ENCODE measurements at places on chromosomes 12 and 14.

DNA sequence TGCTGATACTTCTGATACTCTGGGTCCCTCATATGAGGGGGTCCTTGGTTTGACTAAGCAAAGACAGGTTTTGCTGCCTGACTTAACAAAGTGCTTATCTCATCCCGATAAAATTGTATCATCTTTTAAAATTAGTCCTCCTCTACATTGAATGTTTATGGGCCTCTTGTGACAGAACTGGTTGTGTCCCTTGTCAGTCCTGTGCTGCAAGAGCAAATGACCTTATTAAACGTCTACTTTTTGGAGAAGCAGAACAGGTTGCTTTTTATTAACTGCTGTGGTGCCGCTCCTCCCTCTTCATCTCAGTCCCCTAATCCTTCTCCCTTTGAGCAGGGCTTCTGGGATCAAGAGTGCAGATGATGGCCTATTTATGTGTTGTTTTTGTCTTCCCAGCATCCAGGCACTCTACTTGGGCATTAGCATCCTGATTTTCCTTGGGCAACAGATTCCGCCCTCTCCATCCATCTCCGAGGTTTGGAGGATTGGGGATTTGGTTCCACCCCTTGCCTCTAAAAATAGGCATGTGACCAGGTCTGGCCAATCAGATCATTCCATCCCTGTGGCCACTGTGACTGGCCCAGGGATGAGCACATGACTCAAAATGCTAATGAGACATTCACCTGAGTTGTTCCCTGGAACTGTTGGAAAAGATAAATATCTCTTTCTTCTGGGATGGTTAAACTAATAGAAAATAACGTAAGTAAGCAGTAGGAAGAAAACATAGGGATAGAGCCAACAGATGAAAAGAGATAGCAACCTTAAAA is 2.9 kb upstream of the DENR start:
- DNase-seq, result no peak

DNA sequence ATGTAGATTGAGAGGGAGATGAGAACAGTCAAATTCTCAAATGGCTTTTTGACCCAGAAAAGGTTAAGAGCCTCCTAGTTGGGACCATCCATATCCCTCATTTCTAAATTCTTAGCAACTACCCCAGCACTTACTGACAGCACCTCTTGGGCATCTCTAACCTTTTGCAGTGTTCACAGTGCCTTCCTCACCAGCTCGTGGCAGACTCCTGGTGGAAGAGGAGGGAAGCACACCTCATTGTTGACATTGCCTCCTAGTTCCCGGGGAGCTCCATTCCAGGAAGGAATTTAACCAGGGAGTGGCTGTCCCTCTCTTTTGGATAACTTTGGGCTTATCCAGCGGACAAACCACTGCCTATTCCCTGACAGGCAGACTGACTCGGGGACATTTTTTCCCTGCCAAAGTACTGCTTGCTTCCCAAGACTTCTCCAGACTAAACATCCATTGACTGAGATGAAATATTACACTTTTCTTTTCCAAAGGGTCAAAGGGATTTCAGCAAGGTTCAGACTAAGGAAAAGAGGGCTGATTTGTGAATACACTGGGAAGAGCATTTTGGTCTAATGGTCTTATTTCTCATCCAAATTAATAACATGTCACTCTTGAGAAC is 9.0 kb upstream of the OR6J1 start:
- peak; percentile 90 for DNase-seq

DNA sequence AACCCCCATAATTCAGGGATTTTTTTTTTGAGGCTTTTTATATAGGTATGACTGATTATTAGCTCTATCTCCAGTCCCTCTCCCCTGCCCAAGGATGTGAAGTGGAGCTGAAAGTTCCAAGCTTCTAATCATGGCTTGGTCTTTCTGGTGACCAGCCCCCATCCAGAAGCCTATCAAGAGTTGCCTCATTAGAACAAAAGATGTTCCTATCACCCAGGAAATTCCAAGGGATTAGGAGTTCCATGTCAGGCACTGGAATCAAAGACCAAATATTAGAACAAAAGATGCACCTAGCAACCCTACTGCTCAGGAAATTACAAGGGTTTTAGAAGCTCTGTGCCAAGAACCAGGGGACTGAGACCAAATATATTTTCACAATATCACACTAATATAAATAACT is 29.9 kb downstream of the LRP6 start:
- DNase-seq, result no peak

DNA sequence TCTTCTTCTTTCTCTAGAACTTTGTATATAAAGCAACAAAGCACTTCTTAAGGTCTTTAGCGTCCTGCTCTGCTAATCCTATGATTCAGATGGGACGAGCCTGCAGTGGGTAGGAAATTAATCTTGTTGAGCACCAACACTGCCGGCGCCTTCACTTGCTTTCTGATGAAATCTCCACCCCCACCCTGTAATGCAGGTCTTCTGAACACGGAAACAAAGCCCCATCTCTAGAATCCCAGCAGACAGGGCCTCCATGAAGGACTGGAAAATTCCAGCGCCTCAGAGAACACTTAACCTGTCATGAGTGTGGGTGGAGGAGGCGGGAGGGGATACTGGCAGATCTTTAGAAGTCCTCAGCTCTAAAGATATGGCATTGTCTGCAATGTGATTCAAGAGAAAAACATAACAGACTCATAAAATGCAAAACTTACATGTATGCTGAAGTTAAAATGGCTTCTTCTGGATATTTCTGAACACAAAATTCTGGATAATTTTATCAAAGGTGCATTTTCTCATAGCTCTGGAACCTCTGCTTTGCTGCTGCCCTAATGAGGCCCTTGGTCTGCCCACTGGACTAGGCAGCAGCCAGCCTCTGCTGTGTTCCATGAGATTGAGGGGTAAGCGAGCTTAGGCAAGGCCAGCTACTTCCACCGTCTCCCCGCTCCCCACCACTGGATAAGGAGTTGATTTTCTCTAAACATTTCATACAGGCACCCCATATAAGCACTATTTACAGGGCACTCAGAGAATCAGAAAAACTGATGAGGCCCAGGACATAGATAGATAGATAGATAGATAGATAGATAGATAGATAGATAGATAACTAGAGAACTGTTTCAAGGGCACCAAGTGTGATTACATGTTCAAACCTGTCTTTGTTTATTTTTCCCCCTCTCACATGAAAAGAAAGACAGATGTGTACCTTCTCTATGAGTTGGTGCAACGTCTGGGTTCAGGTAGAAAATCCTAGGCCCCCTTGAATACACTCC is 43.1 kb downstream of the ZFP36L1 start:
- no peak for DNase-seq

DNA sequence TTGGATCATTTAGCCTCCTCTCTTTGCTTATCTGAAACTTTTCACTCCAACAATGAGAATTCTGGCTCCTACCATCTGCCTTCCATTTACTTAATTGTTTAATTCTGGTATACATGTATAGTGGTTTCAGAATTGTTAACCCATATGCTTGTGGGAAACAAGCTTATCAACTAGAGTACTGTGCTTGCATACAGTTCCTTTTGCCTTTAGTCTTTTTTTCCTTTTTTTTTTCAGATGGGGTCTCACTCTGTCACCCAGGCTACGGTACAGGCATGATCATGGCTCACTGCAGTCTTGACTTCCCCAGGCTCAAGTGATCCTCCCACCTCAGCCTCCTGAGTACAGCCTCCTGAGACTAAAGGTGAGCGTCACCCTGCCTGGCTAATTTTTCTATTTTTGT is 153.8 kb upstream of the LHX5 start:
- DNase-seq, result no peak

GRCh38 chr12:1346126-1346525 is 248.3 kb downstream of the FBXL14 start:
- peak; percentile 64 for DNase-seq

DNA sequence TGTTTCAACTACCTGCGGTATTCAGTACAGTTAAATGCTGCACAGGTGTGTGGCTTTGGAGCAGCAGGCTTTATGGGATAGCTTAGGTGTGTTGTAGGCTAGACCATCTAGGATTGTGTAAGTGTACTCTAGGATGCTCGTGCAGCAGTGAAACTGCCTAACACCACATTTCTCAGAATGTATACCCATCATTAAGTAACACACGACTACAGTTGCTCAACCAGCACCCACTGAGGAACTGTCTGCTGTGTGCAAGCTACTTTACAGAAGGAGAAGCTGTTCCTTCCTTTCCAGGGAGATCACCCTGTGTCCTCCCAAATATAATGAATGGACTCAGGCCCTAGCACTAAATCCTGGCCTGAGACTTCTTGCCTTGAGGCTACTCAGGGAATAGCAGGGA is 94.8 kb downstream of the SLC24A4 start:
- DNase-seq, result no peak

DNA sequence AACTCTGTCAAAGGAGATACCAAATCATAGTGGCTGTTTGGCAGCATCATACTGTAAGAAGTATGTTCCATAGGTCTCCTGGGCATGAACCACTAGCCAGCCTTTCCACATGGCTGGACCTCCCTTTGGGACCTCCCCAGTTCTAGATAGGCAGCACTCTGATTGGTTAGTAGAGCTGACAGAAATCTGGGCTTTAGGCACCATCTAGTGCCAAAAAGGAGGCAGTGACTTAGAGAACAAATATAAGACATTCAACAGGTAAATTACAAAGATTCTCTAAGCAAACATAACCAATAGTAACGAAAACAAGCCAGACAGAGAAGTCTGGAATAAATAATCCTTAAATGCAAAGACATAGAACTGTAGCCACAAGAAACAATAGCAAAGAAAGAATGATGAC is 148.0 kb upstream of the PDE3A start:
- peak; percentile 72 for DNase-seq

GRCh38 chr14:34680806-34681479 is 33.5 kb downstream of the CFL2 start:
- no peak for DNase-seq

- DNase-seq, result no peak
Observed at GRCh38 chr12:119447618-119448017, 113.1 kb downstream of the CCDC60 start.

- DNase-seq, result no peak
Observed at GRCh38 chr12:128361400-128361995, 94.5 kb downstream of the TMEM132C start.

GRCh38 chr14:68245146-68246073 is 425.8 kb downstream of the RAD51B start:
- peak; percentile 65 for DNase-seq

- peak; percentile 15 for DNase-seq
Observed at GRCh38 chr14:104601786-104602185, 2.8 kb downstream of the TMEM179 start.

GRCh38 chr14:72916174-72916573 is 10.1 kb upstream of the DCAF4 start:
- DNase-seq, result no peak

DNA sequence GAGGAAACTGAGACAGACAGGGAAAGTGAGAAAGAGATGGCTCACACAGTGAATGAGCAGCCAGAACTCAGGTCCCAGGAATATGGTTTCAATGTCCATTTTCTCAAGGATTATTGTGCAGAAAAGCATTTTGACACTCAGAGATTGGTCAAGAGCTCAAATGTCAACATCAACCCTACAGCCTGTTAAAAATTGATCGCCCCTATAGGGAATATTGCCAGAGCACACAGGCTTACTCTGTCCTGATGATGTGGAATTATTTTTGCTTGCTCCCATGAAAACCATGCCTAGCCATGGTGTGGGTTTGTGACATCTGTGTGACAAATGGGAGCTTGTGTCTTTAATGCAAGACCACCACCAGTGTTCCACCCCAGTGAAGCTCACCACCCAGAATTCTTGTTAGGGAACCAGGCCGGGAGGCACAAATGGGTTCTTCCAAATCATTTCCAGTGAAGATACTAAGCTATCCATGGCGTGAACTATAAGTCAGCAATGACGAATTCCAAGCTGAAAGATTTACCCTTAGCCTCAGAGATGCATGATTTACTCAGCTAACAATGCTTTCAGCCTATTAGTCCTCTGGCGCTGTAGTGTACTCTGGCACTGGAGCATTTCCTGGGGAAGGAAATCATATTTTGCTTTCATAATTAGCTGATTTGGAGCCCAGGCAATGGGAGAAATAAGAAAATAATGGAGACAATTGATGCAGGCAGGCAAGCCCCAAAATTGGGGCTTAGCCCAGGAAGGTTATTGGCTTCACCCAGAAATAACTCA is 1188.2 kb upstream of the TMEM132C start:
- peak; percentile 21 for DNase-seq

- no peak for DNase-seq
Observed at GRCh38 chr12:10853776-10854175, 4.5 kb upstream of the PRR4 start.

DNA sequence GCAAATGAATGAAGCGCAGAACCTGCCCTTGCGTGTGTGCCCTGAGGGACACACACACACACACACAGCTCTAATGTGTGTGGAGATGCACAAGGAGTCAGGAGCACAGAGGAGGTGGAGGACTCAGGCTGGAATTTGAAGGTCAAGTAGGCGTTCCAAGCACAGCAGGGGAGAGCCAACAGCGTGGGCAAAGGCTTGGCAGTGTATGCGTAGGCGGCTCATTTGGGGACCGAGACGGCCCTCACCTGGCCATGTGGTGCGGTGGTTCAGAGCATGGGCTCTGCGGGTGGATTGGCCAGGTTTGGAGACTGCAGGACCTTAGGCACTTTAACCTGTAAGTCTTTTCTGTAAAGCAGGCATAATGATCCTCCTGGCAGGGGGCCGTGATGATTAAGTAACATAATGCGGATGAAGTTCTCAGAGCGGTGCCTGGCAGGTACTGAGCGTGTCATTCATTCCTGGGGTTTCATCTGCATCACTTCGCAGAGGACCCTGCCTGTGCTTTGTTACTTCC is 69.5 kb upstream of the SLC24A4 start:
- no peak for DNase-seq

DNA sequence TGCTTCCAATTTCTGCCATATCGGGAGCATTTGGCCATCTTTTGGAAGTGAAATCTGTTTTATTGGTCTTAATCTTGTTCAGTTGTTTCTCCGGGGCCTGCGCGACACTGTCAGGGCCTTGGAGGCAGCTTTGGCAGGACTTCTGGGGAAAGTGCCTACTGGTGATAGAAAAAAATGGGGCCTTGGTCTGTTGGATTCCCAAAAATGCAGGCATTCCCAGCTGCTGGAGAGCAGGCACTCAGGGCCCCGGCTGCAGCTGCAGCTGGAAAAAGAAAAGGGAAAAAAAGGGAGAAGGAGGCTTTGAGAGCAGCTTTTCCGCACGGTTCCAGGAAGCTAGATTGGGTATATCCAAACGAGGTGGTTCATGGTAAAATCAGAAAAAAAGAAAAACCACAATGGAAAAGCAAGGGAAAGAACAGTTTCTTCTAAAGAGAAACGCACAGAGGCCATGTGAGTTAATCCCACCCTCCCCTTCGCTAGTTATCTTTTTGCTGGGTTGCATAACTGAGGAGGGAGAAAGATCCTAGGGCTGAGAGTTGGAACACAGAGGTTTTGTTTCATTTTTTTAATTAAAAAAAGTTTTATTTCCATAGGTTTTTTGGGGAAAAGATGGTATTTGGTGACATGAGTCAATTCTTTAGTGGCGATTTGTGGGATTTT is 134.7 kb upstream of the RFLNA start:
- DNase-seq, result peak; percentile 57

- peak; percentile 64 for DNase-seq
Observed at GRCh38 chr14:102586420-102587104, 5.9 kb upstream of the RCOR1 start.

GRCh38 chr14:89484051-89484844 is 67.2 kb upstream of the FOXN3 start:
- DNase-seq, result no peak

Measured in fibroblast of skin of scalp (primary cell).